ENCODE measurements at places on chromosomes 2 and 18.

- DNase-seq: no peak
These were observed 21.3 kb downstream of the SLC66A2 start for GRCh38 chr18:79930020-79930642.

- DNase-seq: peak; percentile 40
These were observed 80.3 kb downstream of the DYNAP start for GRCh38 chr18:54671291-54671881.

- no peak for DNase-seq
These were observed 19.7 kb downstream of the CFAP65 start for GRCh38 chr2:219021591-219021990.

DNA sequence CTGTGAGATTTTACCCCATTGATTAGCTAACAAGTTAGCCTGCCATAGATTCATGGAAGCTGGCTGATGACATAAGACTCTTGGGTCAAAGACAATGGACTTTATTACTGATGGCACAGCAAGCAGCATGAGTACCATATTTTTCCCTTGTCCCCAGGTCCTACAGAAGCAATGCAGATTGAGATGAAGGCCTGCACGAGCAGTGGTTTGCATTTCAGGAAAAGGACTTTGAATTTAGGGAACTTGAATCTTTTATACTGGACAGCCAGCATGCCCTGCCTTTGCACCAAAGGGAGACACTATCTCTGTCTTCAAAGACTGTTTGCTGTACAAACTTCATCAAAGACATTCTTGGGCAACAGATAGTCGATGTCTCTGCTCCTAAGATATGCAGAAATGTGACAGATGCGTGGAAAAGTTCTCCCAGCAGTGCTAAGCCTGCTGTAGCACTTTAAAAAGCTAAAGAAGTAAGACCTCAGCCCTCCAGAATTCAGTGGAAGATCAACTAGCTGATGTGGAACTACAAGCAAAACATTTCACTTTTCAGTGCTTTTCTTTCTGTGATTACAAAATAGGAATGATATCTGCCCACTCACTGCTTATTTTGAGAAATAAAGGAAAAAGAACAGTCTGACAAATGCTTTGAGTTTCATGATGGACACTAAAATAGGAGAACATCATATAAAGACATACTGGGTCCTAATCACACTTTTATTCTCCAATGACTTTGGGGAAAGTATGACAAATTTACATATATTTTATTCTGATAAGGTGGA is 44.4 kb upstream of the TANK start:
- no peak for DNase-seq

GRCh38 chr2:172516299-172516698 is 39.6 kb upstream of the PDK1 start:
- DNase-seq: peak; percentile 77

GRCh38 chr2:101135412-101136296 is 15.5 kb downstream of the TBC1D8 start:
- no peak for DNase-seq

- no peak for DNase-seq
These were observed 628 bp downstream of the OTOS start for GRCh38 chr2:240139666-240140393.

GRCh38 chr2:119197529-119198239 is 25.9 kb upstream of the STEAP3 start:
- DNase-seq: no peak

GRCh38 chr2:106106622-106107508 is 87.2 kb downstream of the UXS1 start:
- no peak for DNase-seq

DNA sequence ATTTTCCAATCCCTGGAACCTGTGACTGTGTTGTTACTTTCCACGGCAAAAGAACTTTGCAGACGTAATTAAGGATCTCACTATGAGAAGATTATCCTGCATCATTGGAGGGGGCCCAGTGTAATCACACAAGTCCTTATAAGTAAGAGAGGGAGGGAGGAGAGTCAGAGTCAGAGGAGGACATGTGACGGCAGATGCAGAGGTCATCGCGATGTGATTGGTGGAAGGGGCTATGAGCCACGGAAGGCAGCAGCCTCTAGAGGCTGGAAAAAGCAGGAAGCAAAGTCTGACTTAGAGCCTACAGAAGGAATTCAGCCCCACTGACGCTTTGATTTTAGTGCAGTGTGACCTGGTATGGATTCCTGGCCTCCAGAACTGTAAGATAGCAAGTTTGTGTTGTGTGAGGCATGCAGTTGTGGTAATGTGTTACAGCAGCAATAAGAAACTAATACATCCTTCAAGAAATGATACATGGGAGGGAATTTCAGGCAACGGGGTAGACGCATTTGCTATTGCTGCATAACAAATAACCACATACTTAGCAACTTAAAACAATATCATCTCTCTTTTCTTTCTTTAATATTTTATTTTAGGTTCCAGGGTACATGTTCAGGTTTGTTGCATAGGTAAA is 112.7 kb upstream of the SERPINE2 start:
- no peak for DNase-seq

DNA sequence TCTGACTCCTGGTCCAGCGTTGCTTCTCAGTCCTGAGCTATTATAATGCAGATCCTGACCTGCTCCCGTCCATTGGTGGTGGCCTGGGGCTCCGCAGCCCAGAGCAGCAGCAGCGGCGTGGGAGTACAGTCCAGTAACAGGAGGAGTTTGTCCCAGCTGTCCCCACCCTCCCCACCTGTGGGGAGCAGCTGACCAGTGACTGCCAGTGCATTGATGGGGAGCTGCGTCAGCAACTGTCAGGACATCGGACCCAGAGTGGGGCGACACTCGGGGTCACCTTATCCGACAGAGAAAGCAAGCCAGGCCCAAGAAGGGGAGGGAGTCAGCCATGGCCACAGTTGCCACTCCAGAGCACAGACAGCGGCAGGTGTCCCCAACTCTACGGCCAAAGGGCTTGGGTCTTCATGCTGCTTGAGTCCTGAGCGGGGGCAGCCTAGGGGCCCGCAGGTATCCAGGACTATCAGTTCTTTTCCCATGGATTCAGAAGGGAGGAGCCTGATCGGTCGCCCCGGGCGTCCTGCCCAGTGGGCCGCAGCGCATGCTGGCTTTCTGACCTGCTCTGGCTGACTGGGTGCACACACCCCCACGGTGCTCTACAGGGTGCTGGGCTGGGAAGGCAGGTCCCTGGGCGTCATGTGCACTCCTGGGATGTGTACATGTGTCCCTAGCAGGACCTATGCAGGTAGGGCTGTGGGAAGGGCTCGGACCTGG is 29.7 kb downstream of the DNMT3A start:
- DNase-seq: no peak

DNA sequence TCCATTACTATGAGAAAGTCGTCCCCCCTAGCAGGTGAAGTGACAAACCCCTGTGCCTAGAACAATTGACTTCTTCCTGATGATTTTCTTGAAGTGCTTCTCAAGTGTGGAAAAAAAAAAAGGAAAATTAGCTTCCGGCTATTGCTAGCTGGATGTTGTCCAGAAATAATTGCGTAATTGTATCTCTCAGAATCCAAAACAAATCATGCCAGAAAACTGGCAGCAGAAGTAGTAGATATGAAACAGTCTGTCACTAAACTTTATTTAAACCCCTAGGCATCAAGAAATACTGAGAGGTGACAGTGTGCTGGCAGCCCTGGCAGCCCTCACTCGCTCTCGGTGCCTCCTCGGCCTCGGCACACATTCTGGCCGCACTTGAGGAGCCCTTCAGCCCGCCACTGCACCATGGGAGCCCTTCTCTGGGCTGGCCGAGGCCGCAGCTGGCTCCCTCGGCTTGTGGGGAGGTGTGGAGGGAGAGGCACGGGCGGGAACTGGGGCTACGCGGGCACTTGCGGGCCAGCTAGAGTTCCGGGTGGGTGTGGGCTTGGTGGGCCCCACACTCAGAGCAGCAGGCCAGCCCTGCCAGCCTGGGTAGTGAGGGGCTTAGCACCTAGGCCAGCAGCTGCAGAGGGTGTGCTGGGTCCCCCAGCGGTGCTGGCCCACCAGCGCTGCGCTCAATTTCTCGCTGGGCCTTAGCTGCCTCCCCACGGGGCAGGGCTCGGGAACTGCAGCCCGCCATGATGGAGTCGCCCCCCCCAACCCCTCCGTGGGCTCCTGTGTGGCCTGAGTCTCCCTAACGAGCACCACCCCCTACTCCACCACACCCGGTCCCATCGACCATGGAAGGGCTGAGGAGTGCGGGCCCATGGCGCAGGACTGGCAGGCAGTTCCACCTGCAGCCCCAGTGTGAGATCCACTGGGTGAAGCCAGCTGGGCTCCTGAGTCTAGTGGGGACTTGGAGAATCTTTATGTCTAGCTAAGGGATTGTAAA is 80.5 kb upstream of the ABCA12 start:
- peak; percentile 12 for DNase-seq

GRCh38 chr18:36769611-36770314 is 59.0 kb downstream of the TPGS2 start:
- DNase-seq: no peak

DNA sequence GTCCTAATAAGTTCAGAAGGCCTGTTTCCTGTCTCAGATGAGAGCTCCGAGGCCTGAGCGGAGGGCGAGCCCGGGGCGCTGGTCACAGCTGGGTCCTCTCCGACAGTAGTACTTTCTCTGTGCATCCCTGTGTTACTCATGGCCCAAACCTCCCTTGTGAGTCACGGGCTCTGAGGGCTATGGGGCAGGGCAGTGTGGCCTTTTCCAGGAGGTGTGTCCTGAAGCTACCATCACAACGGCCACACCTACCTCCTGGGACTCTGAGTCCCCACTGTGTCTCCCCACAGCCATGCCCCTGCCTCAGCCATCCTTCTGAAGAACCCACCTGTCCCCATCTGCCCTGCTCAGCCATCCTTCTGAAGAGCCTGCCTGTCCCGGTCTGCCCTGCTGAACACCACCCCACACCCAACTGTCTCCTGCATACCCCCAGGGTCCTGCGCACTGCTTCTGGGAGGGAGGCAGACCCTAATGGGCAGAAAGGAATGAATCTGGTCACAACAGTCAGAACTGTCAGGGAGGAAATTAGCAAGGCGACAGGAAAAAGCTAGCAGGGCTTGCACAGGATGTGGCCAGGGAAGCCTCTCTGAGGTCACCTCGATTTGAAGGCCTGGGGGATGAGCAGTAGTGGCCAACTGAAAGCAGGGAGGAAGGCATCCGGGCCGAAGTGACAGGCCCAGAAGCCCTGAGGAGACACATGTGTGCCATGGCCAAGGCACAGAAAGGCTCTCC is 145.4 kb upstream of the RIOK3 start:
- peak; percentile 80 for DNase-seq

GRCh38 chr2:5664278-5664681 is 27.9 kb upstream of the SOX11 start:
- DNase-seq: no peak

- DNase-seq: peak; percentile 82
These were observed 12.3 kb downstream of the CEP192 start for GRCh38 chr18:13003466-13003896.

- peak; percentile 18 for DNase-seq
These were observed 317.9 kb upstream of the UBE2E3 start for GRCh38 chr2:180662521-180662920.

GRCh38 chr2:116979916-116980764 is 834.4 kb upstream of the DDX18 start:
- DNase-seq: no peak

DNA sequence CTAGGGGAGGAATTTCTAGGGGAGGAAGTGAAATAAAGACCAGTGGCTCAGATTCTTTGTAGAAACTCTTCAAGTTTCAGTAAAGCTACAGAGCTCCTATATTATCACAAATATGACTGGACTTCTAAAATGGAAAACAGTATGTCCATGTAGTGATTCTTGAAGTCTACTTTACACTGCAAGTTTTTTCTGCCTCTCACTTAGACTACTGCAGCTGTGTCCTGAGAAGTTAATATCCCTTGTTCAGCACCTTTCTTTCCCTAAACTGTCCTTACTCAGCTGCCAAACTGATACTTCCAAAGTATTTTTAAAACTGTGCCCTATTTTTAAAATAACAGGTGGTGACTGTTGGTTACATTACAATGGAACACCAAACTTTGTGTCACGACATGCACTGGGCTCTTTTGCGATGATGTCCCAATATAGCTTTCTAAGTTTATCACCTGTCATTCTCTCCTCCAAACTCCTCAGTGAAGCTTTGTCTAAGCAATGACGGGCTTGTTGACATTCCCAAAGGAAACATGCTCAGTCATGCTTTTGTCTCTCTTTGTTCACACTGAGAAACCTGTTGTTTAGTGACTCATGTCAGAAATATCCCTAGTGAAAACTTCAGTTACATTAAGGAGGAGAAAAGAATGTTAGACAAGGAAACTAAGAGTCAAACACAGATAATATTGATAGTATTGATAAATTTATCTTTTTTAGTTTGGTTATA is 341.1 kb downstream of the ARL6IP6 start:
- DNase-seq: no peak

DNA sequence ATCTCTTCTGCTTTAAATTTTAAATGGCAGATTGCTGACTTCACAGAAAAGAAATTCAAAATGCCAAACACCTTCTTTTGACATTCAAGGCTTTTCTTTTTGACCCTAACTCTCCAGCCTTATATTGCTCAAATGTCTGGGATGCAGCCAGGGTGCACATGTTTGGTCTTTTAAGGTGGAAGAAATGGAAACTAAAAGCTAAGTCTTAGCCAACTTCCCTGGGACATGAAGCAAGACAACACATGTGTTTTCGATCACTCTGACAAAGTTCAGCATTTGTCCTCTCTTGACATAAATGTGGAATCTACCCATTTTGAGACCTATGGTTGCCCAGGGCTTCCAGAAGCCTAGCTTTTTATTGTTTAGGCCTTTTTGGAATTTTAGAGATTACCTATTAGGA is 161.6 kb downstream of the RDH14 start:
- no peak for DNase-seq

- no peak for DNase-seq
These were observed 105.6 kb upstream of the NOL4 start for GRCh38 chr18:34330308-34330707.

DNA sequence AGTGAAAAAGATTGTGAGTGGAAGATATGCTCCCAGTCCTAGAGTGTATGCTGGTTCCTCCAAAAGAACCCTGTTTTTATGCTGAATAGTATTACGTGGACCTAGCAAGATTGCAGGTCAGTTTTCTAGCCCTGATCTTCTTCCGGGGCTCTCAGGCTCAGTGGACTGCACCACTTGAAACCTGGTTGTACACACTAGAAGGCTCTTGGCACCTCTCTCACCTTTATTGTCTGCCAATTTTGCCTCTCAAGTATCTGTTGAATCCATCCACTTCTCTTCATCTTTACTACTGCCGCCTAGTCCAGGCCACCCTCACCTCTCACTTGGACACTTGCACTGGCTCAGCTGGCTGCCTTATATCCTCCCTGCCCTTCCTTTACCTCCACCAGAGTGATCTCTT is 16.8 kb downstream of the TTC39C start:
- no peak for DNase-seq

DNA sequence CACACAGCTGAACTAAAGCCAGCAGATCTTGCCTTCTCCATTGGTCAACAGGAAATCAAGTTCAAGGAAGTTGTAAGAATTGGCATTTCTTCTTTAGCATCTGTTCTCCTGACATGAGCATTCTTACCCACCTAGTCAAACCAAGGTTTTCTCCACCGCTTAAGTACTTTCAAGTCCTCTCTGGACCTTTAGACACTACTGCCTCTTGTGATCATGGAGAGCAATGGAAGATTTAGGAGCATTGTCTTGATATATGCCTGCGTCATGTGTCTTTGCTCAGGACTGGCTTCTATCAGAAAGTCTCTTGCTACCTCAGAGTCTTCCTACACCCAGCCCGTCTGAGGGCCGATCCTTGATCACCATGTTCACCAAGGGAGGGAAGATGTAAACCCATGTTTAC is 262.2 kb downstream of the PHLPP1 start:
- DNase-seq: no peak

- no peak for DNase-seq
These were observed 18.4 kb downstream of the FN1 start for GRCh38 chr2:215417400-215417951.

GRCh38 chr18:13252686-13253410 is 34.3 kb downstream of the LDLRAD4 start:
- DNase-seq: no peak

- DNase-seq: no peak
These were observed 48.3 kb downstream of the TSPYL6 start for GRCh38 chr2:54207666-54208195.

Measured in HFFc6 (cell line).